ENCODE measurements at places on chromosomes 6 and 20.
A peak's percentile ranks its signal among the peaks of the same experiment; 100 is the strongest.

GRCh38 chr20:38126932-38127621 is 38.0 kb downstream of the TGM2 start:
- DNase-seq, result peak; percentile 34

- no peak for DNase-seq
These were observed 242.6 kb upstream of the ARID1B start for GRCh38 chr6:156534594-156534993.

GRCh38 chr6:89048985-89049384 is 31.6 kb upstream of the PNRC1 start:
- DNase-seq, result no peak

DNA sequence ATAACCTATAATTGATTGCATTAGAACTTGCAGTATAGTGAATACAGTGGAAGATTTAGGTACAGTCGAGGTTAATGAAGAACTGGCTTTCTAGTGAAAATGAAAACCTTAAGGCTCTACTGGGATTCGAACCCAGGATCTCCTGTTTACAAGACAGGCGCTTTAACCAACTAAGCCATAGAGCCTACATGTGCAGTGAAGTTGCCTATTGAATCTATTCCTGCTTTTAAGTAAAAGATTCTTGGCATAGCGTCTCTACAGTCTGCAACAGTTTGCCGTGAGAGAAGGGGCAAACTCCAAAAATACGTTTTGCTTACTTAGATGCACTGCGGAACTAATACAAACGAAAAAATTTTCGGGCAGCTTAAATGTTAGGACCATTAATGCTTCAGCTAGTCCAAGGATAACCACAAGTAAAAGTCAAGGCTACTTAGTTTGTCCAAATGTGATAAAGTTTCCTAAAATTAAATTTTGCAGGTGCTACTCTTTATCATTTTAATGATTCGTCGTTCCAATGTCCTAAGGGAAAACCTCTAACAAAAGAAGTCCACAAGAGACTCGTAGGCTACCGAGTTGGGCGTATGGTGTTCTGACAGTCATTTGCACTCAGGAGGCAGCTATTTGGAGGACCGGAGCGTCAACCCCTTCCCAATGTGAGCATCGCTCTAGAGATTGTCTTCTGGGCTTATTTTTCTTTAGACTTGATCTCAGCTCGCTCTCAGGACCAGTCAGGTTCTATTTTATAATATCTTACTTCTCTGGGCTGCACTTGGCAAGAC is 31.3 kb upstream of the ZSCAN23 start:
- peak; percentile 40 for DNase-seq

GRCh38 chr6:149642829-149643580 is 5.5 kb downstream of the KATNA1 start:
- DNase-seq, result no peak

DNA sequence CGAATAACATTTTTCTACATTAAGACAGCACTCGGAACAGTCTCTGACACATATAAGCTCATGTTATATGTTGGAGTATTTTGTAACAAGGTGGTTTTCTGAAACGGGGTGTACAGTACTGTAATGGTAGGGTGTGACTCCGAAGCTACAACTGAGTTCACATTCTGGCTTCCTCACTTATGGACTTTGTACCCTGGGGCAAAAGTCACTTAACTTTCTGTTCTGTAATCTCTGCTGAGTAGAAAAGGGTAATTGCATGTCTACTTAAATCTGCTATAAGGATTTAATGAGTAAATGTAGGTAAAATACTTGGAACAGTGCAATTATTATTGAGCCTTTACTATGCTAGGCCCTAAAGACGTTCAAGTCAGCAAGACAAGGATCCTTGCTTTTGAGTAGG is 4.7 kb upstream of the LTV1 start:
- no peak for DNase-seq

DNA sequence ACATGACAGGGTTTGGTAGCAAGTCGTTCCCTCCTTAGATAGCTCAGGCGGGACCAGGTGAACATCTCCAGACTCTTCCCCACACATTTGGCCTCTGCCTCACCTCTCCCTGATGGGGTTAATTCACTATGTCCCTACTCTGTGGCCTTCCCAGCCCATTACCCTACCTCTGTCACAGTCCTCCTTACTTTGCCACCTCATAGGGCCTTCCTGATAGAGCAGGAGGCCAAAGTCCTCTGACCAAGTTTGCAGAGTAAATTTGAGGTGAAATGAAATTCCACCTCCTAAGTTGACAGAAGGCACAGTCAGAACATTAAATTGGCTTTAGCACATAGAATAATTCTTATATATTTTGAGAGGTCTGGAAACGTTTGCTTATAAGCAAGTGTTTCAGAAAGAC is 53.1 kb upstream of the ARMC2 start:
- DNase-seq, result no peak

DNA sequence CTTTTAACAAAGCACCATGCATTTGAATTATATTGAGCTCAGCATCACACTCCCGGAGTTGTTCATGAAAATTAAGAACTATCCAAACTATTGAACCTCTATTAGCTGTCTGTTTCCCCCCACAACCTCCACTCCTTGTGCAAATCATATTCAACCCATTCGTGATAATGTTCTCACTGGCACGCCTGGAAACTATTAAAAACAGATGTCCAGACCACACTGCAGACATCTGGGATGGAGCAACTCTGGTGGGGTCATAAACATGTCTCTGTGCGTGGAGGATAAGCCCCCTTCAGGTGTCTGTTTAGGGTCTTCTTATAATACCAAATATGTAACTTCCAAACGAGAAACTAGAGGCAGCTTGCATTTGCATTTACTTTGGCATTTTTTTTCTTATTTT is 193.7 kb downstream of the TFAP2A start:
- DNase-seq, result no peak

- DNase-seq, result peak; percentile 85
These were observed 113.1 kb downstream of the ADAT2 start for GRCh38 chr6:143337201-143337949.

DNA sequence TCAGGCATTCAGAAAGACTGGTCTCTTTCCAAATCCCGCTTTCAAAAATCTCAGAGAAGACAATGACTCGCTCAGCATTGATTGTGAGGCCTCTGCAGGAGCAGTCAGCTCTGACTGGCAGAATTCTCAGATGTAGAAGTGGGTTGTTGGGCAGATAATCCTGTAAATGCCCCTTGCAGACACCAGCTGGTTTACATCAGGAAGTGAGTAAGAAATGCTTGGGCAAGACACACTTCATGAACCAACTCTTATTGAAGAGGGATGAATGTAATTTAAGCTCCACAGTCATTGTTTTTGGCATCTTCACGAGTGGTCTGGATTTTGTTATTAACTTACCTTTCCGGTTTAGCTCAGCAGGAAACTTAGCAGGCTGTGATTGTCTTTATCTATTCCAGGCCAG is 166.6 kb downstream of the PLCB4 start:
- DNase-seq, result no peak

DNA sequence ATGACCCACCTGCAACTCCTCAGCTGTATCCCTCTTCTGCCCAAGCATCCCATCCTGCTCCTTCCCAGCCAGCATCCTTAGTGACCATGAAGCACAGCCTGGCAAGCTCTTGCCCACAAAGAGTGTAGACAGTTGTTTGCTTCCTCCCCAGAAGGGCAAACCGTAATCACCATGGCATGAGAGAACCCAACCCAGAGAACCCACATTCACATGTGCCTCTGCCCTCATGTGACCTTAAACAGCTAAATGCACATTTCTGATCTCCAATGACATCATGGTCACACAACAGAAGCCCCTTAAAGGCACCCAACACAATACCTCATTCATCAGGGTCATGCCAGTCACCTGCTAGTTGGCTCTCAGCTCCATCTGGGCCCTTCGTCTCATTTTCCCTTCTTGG is 162.8 kb upstream of the CDYL start:
- no peak for DNase-seq

DNA sequence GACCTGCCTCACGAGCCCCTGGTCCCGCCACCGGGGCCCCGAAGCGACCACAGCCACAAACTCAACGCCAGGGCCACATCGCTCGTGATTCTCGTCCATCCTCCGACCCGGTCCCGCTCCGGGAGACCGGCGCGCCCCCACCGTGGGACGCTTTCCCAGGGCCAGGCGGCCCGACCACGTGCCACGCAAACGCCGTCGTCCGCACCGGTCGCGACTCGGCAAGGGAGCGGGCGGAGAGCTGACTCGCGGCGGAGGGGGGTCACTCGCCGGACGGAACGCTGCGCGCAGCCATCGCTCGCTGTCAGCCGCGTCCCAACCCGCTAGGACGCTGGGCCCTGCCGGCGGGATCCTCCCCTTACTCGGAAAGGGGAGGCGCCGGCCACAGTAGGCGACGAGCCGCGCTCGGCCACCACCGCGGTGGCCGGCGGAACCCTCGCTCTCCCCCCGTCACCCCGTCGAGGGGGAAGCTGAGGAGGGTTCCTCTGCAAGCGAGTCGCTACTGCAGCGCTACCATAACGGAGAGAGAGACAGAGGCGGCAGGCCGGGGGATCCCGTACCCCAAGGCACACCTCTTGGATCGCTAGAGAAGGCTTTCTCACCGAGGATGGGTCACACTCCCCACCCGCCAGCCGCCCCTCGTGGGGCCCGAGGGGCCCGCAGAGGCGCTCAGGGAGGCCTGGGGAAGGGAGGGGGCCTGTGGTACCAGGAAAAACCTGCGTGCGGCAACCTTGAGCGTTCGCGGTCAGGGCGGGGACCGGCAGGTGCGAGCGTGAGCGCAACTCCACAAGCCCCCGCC is 511.8 kb upstream of the ZNF337 start:
- no peak for DNase-seq

DNA sequence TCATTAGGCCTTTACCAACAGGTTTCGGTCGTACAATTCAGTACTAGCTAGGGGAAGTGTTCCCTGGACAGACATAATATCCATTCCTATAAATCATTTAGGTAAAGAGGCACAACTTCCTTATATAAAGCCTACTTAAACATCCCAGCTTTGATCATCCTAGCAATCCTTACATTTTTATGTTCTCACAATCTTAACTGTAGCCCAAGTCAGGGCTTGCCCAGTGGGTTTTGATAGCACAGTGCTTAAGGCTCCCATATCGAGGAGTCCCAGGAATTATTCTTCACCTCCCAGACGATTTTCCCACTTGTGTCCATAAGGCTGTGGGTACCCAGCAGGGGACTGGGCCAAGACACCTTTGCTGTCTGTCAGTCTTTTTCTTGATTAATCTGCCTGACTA is 63.2 kb downstream of the E2F3 start:
- no peak for DNase-seq

- DNase-seq, result peak; percentile 88
These were observed 277.0 kb downstream of the CDKAL1 start for GRCh38 chr6:20811109-20811761.

DNA sequence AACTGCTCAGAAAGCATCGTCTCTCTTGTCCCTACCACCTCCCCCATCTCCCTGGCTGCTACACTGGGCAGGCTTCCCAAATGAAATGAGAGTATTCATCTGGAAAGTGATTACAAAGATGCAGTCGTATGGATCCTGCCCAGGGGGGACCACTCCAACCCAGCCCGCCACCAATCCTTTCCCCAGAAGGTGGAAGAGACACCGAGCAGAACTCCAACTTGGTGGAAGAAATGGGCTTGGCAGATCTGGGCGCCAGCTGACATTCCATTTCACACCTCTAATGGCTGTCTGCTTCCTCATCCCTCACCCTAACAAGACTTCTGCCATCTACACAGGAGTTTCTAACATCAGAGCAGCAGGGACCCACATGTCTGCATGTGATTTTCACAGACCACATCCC is 12.7 kb downstream of the PKHD1 start:
- no peak for DNase-seq

- no peak for DNase-seq
These were observed 111.0 kb upstream of the HS3ST5 start for GRCh38 chr6:114453737-114454276.

- DNase-seq, result no peak
These were observed 115.6 kb upstream of the ADGRF1 start for GRCh38 chr6:47157653-47158219.

DNA sequence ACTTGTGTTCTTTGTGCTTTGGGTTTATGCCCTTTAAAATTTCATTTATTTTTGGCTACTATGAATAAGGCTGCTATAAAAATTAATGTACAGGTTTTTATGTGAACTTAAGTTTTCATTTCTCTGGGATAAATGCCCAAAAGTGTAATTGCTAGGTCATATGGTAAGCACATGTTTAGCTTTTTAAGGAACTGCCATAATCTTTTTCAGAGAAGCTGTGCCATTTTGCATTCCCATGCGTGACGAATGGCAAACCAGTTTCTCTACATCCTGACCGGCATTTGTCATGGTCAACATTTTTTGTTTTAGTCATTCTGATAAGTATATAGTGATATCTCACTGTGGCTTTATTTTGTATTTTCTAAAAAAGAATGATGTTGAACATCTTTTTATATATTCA is 236.0 kb upstream of the SGK1 start:
- peak; percentile 75 for DNase-seq

GRCh38 chr6:72626126-72626525 is 4.3 kb downstream of the KCNQ5 start:
- DNase-seq, result no peak

- DNase-seq, result no peak
These were observed 3.5 kb downstream of the SCML4 start for GRCh38 chr6:107820338-107821261.

GRCh38 chr20:36720510-36720909 is 25.4 kb downstream of the NDRG3 start:
- no peak for DNase-seq

GRCh38 chr20:61100489-61100888 is 151.6 kb upstream of the CDH4 start:
- DNase-seq, result no peak

GRCh38 chr6:5960456-5960855 is 46.3 kb downstream of the NRN1 start:
- no peak for DNase-seq

DNA sequence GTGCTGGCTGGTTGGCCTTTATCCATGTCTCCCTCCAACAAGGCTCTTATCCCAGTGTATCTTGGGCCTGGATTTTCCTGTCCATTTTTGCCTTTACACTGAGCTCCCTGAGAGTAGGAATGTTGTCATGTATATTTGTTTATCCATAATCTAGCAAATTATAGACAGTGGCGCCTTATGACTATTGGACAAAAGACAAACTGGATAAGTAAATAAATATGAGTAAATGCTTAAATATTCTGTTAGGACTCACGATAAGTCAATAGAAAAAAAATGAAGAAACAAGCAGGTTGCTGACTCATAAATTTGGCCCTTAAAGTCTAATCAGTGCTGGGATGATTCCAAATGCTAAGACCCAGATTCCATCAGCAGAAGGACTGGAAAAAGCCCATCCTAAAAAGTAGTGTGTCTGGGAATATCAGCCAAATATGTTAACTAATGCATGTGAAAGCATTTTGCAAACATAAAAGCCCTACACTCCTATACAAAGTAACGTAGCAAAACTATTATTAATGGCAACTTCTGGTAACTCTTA is 55.0 kb upstream of the PCSK2 start:
- no peak for DNase-seq

GRCh38 chr20:23629542-23630391 is 8.0 kb downstream of the CST3 start:
- DNase-seq, result no peak
